NCI-H1105 (cell line): ENCODE measurements at places on chromosomes 1 and 21.
A peak's percentile ranks its signal among the peaks of the same experiment; 100 is the strongest.

DNA sequence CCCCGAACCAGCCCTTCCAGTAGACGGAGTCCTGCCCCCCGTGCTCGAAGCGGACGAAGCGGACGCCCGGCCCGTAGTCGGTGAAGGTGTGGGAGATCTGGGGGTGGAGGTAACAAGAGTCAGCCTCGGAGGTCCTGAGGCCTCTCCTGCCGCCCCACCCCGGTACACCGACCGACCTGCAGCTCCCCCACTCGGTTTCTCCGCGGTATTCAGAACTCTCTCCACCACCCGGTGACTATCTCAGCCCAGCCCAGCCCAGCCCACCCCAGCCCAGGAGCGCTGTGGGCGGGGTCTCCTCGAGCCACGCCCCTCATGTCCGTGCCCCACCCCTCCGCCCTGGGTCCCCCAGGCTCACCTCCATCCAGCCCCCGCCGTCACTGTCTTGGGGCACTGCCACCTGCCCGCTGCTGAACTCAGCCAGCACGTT lies 5.5 kb downstream of the FBXO2 start:
- no peak for DNase-seq

GRCh38 chr1:145804235-145805045 lies 19.5 kb downstream of the RNF115 start:
- no peak for DNase-seq

- no peak for DNase-seq
These were observed 33.9 kb upstream of the GRIK3 start for GRCh38 chr1:37068260-37068659.

GRCh38 chr1:182215764-182216163 lies 154.3 kb upstream of the ZNF648 start:
- DNase-seq = no peak

DNA sequence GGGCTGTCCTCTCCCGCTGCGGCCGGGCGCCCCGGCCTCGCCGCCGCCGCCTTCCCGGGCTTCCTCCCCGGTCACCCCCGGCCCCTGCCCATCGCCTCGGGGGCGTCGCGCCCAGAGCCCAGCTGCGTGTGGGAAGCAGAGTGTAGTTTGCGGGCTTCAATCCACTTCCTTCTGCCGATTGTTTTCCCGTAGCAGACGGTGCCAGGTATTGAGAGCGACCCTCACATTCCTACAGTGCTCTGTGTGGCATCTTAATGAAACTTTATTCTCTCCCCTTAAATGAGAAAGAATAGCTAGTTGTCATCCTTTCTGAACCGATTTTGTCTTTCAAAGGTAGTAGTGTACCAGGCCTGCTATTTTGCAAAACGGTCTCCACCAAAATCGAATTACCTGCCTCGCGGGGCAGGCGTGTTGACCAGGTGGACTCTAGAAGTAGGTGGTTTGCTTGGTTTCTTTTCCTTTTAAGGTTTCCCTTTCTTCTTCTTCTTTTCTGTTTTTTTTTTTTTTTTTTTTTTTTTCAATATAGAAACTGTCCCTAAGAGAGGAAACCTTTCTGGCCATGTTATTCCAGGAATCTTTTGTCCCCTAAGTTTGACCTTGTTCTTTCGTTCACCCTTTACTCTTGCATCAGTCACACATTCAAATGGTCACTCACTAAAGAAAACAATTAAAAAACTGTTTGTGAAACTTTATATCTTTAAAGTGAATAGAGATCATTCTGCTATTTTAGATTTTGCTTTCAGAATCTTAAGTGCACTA lies 881 bp downstream of the USP25 start:
- DNase-seq = no peak

- DNase-seq = peak; percentile 32
These were observed 56.7 kb upstream of the CD1D start for GRCh38 chr1:158124034-158124433.

GRCh38 chr1:119228335-119229080 lies 88.1 kb upstream of the WARS2 start:
- DNase-seq = no peak

- peak; percentile 16 for DNase-seq
These were observed 558 bp downstream of the USP1 start for GRCh38 chr1:62437273-62437940.

- DNase-seq = no peak
These were observed 291.5 kb upstream of the VAMP3 start for GRCh38 chr1:7479571-7479970.

DNA sequence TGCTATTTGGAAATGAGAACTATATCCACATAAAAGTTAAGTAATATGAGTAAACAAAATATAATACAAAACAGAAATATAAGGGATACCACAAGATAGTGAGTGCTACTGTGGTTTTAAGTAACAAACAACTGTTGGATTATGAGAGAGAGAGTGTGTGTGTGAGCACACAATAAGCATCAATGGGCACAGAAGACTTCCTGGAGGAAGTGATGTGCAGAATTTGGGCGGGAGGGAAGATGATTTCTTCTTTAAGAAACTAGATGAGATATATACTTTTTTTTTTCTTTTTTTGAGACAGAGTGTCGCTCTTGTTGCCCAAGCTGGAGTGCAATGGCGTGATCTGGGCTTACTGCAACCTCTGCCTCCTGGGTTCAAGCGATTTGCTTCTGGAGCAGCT lies 7.9 kb upstream of the IER5 start:
- no peak for DNase-seq

GRCh38 chr1:241639623-241640148 lies 483 bp downstream of the CHML start:
- DNase-seq = no peak

DNA sequence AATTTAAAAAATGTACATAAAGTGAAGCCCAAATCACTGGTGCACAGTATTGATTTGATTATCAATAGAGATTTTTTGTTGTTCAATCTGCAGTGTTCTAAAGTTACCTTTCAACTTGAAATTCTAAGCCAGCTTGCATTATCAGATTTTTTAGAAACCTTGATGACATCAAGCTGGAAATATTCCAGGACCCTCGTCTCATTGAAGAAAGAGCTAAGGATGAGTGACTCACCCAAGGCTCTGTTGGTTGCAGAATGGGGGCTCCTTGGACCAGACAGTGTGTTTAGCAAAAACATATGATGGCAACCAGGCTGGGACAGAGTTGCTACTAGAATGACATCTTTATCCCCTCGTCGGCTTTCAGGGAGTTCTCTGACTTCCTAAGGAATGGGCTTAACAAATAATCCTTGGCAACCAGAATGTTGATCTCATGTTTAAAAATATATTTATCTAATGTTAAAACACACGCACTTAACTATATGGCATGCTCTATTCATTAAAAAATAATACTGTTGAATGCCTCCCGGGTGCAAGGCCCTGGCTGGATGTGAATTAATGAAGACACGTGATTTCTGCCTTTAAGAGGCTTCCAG lies 79.7 kb downstream of the RUNX3 start:
- DNase-seq = no peak

- no peak for DNase-seq
These were observed 149.4 kb downstream of the RYR2 start for GRCh38 chr1:237191403-237191802.

DNA sequence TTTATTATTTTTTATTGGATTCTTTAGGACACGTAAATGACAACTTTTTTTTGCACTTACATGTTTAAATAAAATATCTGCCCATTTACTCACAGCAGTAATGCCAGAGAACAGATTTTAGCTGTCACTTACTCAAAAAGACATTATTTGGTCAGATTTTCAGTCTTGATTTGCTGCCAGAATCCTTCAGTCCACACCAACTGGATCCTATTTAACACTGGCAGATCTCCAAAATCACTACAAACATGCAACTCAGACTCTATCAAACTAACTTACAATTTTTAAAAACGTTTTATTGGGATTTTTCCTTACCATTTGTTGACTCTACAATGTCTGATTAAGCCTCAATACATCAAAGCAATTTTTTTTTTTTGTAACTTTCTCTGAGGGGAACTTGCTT lies 11.1 kb downstream of the ATP6V1G3 start:
- peak; percentile 42 for DNase-seq

- DNase-seq = no peak
These were observed 29.2 kb upstream of the MPC2 start for GRCh38 chr1:167966050-167966449.

GRCh38 chr1:195733826-195734225 lies 874.4 kb downstream of the KCNT2 start:
- DNase-seq = no peak

DNA sequence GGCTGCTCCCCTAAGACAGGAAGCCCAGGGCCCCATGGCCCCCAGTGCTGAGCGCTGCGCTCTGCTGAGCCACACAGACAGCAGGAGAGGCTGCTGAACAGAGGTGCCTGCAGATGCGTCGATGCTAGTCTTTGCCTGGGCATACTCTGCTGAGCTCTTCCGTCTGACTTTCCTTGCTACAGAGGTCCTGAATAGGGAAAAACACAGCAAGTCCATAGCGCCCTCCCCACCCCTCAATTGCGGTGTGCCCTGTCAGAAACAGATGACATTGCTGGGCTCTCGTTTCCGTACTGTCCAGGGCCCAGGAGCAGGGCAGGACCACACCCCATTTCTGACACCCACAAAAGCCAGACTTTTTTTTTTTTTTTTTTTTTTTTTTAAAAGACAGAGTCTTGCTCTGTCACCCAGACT lies 252.5 kb downstream of the SDCCAG8 start:
- DNase-seq = no peak

- DNase-seq = no peak
These were observed 10.7 kb downstream of the EPHX1 start for GRCh38 chr1:225820522-225821120.

DNA sequence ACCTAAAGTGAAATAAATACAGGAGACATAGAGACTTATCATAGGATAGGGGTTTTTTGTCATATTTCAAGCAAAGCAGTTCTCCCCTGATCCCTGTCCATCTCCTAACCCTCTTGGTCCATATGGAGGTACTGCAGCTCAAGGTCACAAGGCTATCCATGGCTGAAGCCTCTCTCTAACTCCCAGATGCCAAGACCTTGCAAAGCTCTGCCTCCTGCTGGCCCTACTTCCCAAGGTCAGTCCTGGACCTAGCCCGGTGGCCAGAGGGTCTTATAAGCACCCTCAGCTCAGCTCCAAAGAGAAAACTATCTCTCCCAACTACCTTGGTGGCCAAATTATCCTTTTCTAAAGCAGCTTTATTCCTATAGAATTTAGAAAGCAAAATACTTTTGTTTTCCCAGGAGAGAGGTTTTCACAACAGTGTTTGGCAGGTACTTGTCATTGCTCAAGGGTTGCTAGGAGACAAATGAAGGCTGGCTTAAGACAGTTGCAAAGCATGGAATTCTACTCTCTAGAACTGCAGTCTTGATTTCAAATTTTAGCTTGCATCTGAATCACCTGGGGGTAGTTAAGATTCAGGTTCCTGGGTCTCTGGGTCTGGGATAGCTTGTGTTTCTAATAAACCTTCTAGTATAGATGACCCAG lies 121.5 kb downstream of the XCL2 start:
- no peak for DNase-seq

GRCh38 chr1:245804696-245805095 lies 649.9 kb downstream of the KIF26B start:
- no peak for DNase-seq

DNA sequence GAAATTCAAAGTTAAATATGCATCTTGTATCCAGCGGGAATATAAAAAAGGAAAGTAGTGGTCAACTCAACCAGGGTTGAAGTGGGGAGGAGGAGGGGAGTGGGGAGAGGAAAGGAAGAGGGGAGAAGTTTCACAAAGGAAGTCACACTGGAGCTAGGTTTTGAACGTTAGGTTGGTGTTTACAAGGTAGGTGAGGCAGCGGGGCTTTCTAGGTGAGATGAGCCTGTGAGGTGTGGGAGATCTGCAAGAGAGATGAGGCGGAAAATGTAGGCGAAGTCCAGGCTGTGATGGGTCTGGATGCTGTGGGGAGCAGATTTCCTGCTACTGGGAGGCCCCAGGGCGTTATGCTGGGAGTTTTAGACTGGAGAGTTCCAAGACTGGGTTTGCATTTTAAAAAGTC lies 36.1 kb upstream of the IL20 start:
- no peak for DNase-seq

DNA sequence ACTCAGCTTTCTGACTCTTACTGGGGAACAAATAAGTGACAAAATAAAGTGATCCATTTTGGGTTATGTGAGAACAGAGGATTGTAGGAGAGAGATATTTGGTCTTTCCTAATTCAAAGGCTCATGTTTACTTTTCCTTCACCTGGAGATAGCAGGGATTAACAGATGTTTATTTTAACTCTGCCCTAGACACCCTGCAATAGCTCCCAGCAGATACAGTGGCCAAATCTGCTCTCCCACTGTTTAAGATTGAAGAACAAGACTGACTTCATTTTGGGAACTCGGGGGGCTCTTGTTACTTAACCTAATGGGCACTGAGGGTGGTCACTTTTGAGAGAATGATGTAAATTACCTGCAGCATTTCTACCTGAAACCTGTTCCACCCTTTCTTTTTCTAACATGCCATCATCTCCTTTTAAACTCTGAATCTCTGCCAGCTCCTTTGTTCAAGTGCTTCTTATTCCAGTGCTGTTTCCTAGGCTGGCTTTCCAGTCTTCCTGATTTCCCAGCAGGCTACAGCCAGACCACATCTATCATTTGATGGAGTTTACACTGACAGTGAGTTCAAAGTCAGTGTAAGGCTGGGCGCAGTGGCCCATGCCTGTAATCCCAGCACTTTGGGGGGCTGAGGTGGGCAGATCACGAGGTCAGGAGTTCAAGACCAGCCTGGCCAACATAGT lies 90.0 kb downstream of the SELENOF start:
- no peak for DNase-seq

GRCh38 chr1:155858800-155859233 lies 550 bp upstream of the SYT11 start:
- DNase-seq = no peak

- no peak for DNase-seq
These were observed 17.9 kb downstream of the ETV3L start for GRCh38 chr1:157081707-157082106.

DNA sequence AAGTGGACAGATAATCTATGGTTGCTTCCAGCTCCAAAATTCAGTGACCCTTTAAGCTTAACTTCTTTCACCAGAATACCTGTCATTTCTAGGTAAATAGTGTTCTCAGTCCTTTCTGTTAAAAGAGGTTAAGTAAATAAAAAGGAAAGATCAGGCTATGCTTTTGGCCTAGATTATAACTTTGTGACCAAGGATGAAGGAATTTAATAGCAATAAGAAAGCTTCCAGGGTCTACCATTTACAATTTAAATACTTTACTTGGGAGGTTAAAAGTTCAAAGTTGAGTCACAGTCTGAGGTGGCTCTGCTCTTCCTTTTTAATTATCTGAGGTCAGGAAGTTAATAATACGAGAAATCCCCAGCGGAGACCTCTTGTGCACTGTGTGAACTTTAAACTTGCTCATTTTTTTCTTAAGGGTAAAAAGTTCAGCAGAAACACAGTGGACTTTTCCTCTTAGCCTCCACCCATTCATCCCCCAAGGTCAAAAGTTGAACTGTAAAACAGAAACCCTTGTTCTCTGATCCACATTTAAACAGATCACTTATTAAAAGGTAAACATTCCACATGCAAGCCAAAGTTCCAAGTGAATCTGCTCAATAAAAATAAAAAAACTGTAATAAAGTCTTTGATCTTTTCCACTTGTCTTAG lies 187.1 kb downstream of the NRIP1 start:
- DNase-seq = no peak

DNA sequence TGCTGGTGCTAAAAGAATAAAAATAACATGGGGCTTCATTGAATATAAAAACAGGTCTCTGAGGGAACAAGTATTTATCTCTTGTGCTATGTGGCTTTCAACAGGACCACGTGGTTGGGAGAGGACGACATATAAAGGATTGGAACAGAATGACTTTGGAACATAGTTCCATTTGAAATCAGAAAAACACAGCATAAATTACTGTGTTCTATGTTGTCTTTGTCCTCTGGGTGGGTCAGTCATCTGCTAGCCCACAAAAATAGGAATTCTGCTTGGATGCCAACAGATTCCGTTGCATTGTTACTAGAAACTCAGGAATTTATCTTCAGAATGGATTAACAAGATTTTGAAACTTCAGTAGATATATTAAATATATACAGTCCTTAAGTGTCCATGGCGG lies 5.9 kb downstream of the CEP85 start:
- no peak for DNase-seq
